Upper lobe of left lung (tissue), 6 donors: ENCODE measurements at places on chromosomes 6 and 20. TPM values are rescaled to one million over a fixed set of nuclear protein-coding genes. Genes with fewer than 3 reads are reported as not detected.

Gene TINAG
- total RNA-seq = not detected

DNA sequence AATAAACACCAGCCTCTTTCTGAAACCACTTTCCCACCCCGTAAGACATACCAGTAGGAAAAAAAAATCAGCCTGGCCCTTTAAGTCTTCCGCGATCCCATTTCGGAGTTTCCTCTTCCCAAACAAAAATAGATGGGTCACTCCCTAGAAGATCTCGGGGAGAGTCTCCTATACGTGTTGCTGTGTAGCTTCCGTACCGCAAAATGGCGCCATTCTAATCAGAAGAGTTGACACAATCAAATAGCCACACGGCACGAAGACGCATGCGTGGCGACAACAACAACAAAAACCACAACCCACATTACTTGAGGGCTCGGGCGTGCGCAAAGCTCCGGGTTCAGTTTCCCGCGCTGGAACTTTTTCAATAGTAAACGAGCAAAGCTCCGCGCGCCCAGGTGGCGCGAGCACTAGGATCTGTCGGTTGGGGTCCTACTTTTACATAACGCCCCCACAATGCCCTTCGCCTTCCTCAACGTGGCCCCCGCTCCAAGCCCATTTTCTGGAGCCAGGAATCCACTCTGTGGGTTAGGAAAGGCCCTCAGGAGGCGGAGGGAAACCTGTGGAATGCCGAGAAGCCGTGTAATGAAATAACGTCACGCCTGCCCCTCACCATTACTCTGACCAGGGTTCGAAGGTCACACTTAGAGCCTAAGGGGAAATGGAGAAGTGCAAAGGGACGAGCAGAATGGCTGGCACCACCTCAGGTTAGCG is at the start of gene GPANK1:
Gene GPANK1 (minus strand): TSS at position 208 of the 711 bp plus-strand sequence. CDS start 519 bp downstream, outside the sequence.
- H3K36me3 ChIP-seq = peaks cover 32% of the 10 kb centered on the region
- no peaks in the 10 kb centered on the region for H3K27me3 ChIP-seq
- peak within 1 kb of the TSS; percentile 87 for H3K4me3 ChIP-seq
- peaks cover 31% of the 10 kb centered on the region for H3K4me1 ChIP-seq
- DNase-seq = peak; percentile 88
- peak within 1 kb of the TSS; percentile 98 for H3K27ac ChIP-seq

Gene KLC4
- 37.5 TPM for total RNA-seq

- no peak overlapping the region for H3K27ac ChIP-seq
- no peaks in the 10 kb centered on the region for H3K4me1 ChIP-seq
- no peak overlapping the region for H3K4me3 ChIP-seq
- H3K36me3 ChIP-seq = no peaks in the 10 kb centered on the region
- DNase-seq = no peak
Measured at GRCh38 chr6:27531772-27532459, 59.0 kb upstream of the ZNF184 start.

GRCh38 chr20:15318682-15319081 is 981.3 kb upstream of the FLRT3 start:
- no peaks in the 10 kb centered on the region for H3K4me1 ChIP-seq
- H3K27ac ChIP-seq = no peak overlapping the region
- no peaks in the 10 kb centered on the region for H3K27me3 ChIP-seq
- H3K4me3 ChIP-seq = no peak overlapping the region
